ENCODE measurements at places on chromosomes 5 and 9.

GRCh38 chr5:158591301-158591863 lies 508.3 kb downstream of the EBF1 start:
- DNase-seq, result no peak

DNA sequence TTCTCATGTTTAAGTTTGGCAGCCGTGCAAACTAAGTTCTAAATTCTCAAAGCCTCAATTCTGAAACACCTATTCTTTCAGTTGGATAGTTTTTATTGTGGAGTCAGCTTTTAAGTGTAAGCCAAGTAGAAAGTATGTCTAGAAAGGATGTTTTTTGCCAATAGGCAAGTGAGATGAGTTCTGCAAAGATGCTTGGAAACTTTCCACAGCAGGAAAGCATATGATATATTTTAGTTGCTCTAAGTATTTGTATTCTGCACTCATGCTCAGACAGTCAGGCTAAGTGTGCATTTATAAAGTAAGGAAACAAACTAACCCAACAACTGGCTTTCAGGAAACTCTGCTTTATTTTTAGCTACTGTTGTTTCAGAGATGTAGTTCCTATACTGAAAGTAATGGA lies 67.3 kb upstream of the CDH18 start:
- no peak for DNase-seq

DNA sequence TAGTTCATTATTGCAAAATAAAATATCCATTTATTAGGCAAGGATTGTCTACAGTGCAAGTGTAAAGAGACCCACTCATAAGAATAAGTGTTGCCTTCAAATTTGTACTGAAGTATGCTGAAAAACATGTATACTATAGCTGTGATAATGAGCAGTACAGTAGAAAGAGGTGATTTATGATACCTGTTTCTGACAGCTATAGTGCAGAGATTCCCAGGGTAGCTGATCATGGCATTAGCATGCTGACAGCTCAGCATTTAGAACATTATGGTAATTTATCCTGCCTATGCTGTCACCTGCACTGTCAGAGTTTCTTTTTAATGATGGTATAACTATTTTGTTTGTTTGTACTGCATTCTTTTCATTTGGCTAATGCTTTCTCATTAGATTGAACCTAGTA lies 177.6 kb upstream of the TLX3 start:
- no peak for DNase-seq

GRCh38 chr9:69753830-69754229 lies 6.0 kb downstream of the PTAR1 start:
- no peak for DNase-seq

- DNase-seq, result no peak
Measured at GRCh38 chr5:170619869-170620268, 116.0 kb downstream of the KCNIP1 start.

DNA sequence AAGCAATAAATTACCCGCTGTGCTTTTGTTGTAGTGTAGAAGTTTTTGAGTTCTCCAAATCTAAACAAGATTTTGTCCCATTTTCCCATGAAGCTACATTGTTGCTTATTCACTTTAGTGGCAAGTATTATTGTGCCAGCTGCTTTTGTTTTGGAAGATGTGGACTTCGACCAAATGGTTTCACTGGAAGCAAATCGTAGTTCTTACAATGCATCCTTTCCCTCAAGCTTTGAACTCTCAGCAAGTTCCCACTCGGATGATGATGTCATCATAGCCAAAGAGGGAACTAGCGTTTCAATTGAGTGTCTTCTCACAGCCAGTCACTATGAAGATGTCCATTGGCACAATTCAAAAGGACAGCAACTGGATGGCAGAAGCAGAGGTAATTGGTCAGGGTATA lies 10.9 kb downstream of the MFAP3 start:
- no peak for DNase-seq

DNA sequence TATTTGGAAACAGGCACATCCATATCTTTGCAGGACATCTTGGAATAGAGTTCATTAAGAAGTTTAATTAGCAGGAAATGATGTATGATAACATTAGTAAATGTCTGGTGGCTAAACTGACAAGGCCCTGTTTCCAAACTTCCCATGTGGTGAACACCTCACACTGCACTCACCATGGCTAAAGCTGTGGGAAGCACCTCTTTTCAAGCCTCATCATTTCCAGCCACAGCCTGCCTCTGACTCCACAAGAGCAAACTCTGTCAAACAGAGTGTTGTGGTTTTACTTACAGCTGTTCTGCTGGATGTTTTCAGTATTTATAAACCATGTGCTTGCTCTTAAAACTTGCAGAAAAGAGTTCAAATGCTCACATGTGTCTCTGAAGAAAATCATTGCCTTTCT lies 14.9 kb upstream of the NDUFB6 start:
- no peak for DNase-seq

GRCh38 chr5:149951138-149951749 lies 6.7 kb upstream of the PDE6A start:
- DNase-seq, result no peak

- peak; percentile 5 for DNase-seq
Measured at GRCh38 chr5:94691949-94692348, 73.5 kb downstream of the SLF1 start.

- DNase-seq, result no peak
Measured at GRCh38 chr5:174528821-174529544, 195.4 kb upstream of the MSX2 start.

GRCh38 chr5:153617190-153617589 lies 126.7 kb downstream of the GRIA1 start:
- DNase-seq, result no peak

- DNase-seq, result no peak
Measured at GRCh38 chr9:76580820-76581219, 121.8 kb downstream of the GCNT1 start.

DNA sequence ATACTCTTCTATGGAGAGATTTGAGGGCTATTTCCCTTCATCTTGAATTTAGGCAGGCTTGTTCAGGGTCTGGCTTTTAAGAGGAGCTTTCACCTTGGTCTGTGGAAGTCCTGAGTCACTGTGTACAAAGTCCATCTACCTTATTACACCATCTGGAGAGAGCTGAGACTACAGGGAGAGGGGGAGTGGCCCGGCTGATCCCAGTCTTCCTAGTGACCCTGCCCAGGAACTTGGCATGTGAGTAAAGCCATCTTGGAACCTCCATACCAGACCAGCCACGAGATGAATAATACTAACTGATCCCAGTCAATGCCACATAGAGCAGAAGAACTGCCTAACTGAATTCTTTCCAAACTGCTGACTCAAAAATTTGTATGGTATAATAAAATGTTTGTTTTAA lies 8.4 kb upstream of the IL6ST start:
- DNase-seq, result no peak

DNA sequence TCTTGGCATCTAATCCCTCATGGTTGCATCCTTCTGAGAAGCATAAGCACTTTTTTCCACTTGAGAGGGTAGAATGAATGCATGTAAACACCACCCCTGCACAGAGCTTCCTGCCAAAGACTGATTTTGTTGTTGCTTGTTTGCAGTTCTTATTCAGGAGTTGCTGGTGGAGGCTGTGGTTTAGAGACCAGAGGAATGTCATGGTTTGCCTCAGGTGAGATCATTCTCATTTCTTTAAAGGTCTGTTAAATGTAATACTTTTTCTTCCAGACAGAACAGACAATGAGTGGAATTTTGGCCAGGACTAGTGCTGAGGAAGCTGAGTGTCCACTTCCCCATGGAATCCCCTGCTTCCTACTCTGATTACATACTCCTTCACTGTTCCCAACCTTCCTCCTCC lies 3.2 kb upstream of the TNC start:
- DNase-seq, result no peak

GRCh38 chr5:113093558-113093957 lies 117.0 kb downstream of the DCP2 start:
- DNase-seq, result no peak

GRCh38 chr9:82147798-82148425 lies 159.3 kb downstream of the SPATA31D1 start:
- DNase-seq, result no peak

GRCh38 chr5:95081982-95082381 lies 202.9 kb downstream of the MCTP1 start:
- no peak for DNase-seq
